ENCODE measurements at places on chromosomes 1 and 21. TPM values are rescaled to one million over a fixed set of nuclear protein-coding genes. Genes with fewer than 3 reads are reported as not detected.
A peak's percentile ranks its signal among the peaks of the same experiment; 100 is the strongest.

- DNase-seq, result no peak
Observed at GRCh38 chr1:87165177-87165576, 163.5 kb upstream of the LMO4 start.

GRCh38 chr1:37605061-37605650 lies 9.4 kb upstream of the GNL2 start:
- DNase-seq, result no peak

- no peak for DNase-seq
Observed at GRCh38 chr1:203913073-203913521, 51.7 kb downstream of the SNRPE start.

- DNase-seq, result peak; percentile 70
Observed at GRCh38 chr1:204941421-204942338, 71.0 kb downstream of the NFASC start.

GRCh38 chr1:51570063-51570710 lies 46.7 kb upstream of the OSBPL9 start:
- DNase-seq, result no peak

GRCh38 chr1:213176341-213176740 lies 125.3 kb downstream of the RPS6KC1 start:
- DNase-seq, result no peak

GRCh38 chr1:36857754-36858153 lies 176.6 kb downstream of the GRIK3 start:
- DNase-seq, result no peak

DNA sequence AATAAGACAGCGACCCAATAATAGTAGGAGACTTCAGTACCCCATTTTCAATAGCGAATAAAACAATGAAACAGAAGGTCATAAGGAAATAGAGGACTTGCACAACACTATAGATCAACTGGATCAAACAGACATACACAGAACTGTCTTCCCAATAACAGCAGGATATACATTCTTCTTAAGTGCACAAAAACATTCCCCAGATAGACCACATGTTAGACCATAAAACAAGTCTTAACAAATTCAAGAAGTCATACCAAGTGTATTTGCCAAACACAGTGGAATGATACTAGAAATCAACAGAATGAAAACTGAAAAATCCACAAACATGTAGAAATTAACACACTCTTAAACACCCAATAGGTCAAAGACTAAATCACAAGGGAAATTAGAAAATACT lies 78.0 kb downstream of the LBR start:
- no peak for DNase-seq

MRPL20 gene
- 117 TPM for total RNA-seq

GRCh38 chr1:162687870-162688269 lies 55.6 kb downstream of the DDR2 start:
- DNase-seq, result no peak

DNA sequence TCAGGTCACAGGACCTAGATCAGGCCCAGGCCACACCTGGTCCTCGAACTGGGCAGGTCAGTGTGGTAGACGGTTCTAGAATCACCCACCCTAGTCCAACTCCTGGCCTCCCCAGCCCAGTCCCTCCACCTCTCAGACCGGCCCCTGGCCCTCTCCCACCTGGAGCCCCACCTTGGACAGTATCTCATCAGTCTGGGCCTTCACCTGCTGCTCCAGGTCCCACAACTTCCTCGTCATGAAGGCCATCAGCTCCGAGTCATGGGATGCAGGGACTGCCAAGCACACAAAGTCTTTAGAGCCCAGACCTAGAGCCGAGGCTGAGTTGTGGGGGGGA lies 8.7 kb downstream of the UBXN11 start:
- no peak for DNase-seq

- no peak for DNase-seq
Observed at GRCh38 chr1:200646515-200646914, 23.2 kb downstream of the DDX59 start.

GRCh38 chr1:62726011-62726442 lies 37.8 kb upstream of the DOCK7 start:
- DNase-seq, result no peak

GRCh38 chr21:28337315-28337714 lies 655.4 kb downstream of the LTN1 start:
- peak; percentile 53 for DNase-seq

SLAMF8 gene
- total RNA-seq, result 0.48 TPM

ITGB2 gene
- 0.19 TPM for total RNA-seq

GRCh38 chr1:233945573-233945972 lies 41.1 kb downstream of the SLC35F3 start:
- DNase-seq, result peak; percentile 91

KPRP gene
- total RNA-seq, result not detected

DNA sequence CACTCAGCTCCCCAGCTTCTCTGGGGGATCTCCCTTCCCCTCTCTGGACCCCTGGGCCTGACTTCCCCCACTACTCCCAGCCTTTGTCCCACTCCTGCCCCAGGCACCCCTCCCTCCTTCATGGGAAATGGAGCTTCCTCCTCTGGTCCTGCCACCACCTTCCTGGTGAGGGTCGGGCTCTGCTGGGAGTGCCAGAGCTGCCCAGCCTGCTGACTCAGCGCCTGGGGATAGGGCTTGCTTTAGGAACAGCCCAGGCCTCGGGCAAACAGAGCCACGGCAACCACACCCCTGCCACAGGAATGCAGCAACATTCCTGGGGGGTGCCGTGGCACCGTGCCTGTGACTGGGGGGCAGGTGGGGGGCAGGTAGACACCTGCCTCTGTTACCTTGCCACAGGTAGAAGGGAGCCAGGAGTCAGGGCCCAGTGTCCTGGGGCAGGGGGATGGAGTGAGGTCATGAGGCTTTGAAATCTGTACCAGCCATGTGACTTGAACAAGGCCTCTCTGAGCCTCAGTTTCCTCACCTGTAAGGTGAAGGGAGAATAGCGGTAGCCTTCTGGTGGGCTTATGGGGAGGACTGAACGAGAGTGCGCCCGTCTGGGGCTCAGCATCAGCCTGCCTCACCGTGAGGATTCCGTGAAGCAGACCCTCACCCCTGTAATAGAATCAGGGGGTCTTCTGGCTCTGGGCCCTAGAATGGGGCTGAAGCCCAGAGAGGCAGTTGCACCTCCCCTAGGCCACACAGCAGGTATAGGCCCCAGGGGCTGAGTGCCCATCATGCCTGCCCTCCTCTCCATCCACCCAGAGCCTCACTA lies 17.8 kb upstream of the EPHA2 start:
- DNase-seq, result peak; percentile 89

GRCh38 chr1:222792744-222793143 lies 22.1 kb upstream of the DISP1 start:
- DNase-seq, result no peak

DNA sequence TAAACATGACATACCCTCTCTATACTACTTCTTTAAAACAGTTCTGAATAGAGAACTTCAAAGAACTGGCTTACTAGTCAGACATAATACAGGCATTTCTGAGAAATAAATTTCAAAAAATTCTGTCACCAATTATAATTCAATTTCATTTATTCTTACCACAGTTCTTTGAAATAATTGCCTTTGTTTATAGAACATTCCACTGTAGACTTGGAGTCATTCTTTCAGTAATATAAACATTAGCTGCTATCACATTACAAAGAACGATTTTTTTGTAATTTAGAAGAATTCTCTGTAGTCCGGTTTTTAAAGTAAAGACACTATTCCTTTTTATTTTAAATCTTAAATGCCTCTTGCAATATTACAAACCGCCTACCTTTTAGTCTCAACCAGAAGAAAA lies 146.4 kb upstream of the COL11A1 start:
- no peak for DNase-seq

GRCh38 chr1:232621050-232621449 lies 8.9 kb downstream of the SIPA1L2 start:
- DNase-seq, result no peak

- no peak for DNase-seq
Observed at GRCh38 chr21:45334591-45335081, 46.9 kb upstream of the POFUT2 start.

- DNase-seq, result no peak
Observed at GRCh38 chr1:71357708-71358107, 276.9 kb upstream of the ZRANB2 start.

MFAP2 gene
- total RNA-seq, result 0.41 TPM

TNFSF18 gene
- 0.12 TPM for total RNA-seq

- no peak for DNase-seq
Observed at GRCh38 chr1:24189528-24189927, 2.4 kb upstream of the IFNLR1 start.

DNA sequence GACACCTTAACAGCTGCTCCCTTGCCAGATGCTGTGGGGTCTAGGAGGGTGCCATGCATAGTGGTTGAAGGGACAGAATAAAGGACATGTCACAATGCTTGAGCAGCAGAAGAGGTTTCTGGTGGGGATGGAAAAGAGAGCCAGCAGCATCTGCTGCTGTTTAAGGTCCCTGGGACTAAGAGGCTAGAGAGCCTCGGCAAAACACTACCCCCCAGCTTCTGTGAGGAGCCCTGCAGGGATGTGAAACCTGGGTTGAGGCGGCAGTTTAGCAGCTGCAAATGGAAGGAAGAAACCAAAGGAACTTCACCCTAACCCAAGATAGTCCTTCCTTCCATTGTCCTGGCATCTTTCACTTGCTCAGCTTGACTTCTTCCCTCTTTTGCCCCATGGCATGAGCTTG lies 39.4 kb downstream of the PLXNA2 start:
- DNase-seq, result no peak

DNA sequence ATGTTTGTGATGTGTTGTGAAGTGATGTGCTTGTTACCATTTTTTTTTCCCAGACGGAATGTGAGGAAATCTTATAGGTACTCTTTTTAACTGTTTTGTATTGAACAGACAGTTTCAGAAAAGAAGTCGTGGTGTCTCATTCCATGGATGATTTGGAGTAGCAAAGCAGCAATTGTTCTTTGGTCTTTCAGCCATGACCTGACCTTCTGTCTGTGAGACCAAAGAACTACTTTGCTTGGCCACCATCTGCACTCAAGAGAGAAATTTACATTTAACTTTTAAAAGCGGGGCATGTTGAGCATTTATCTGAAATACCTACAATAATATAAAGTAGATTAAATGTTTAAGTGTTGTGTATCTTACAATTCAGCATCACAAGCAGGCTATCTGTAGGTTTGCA lies 90.2 kb downstream of the SDCCAG8 start:
- no peak for DNase-seq

GRCh38 chr1:27044613-27045151 lies 32.0 kb upstream of the TENT5B start:
- peak; percentile 56 for DNase-seq

GRCh38 chr1:98906809-98907208 lies 97.9 kb downstream of the PLPPR5 start:
- DNase-seq, result no peak

DNA sequence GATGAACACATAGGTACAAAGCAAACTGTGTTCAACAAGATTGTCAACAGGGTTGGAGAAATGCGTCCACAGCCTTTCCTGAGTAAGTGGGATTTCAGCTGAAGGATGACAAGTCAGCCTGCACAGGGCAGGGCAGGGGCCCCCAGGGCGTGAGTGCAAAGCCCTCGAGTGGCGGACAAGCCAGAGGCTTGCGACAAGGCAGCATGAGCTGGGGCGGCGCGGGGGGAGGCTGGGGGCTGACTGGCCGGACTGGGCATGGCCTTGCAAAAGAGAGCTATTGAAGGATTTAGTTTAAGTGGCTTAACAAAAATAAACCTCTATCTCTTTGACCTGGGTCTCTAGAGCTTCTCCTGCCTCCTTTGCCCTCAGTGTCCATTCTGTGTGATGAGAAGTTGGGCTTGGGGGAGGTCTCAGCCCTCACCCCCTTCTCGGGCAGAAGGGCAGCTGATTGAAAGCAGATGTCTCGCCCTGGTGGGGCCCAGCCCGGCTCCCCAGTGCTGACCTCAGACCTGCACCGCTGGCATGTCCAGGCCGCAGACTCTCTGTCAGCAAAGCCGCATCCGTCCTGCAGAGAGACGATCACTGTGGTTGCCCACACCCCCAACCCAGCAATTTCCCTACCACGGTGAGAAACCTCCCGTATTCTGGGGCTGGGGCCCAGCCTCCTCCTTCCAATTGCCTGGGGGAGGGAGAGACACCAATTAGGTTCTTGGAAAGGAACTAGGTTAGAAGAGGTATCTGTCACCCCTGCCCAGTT lies 24.3 kb upstream of the EPS8L3 start:
- no peak for DNase-seq

DNA sequence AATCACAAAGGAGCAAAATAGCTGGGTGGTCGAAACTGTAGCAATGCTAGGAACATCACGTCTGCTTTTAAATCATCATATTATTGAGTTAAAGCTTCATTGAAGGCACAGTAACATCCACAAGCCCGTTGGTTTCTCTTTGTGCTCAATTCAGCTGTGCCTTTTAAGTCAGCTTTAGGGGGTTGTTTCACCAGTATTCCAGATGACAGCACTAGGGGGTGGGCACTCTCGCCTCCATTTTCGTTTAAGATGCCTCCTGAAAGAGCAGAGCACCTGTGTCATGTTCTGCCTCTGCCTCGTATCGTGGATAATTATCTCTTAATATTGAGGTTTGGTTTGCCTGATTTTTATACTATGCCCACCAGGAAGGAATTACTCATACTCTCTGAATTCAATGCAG lies 139.8 kb upstream of the PTBP2 start:
- DNase-seq, result no peak

B3GALT5 gene
- total RNA-seq, result 0.48 TPM

DNA sequence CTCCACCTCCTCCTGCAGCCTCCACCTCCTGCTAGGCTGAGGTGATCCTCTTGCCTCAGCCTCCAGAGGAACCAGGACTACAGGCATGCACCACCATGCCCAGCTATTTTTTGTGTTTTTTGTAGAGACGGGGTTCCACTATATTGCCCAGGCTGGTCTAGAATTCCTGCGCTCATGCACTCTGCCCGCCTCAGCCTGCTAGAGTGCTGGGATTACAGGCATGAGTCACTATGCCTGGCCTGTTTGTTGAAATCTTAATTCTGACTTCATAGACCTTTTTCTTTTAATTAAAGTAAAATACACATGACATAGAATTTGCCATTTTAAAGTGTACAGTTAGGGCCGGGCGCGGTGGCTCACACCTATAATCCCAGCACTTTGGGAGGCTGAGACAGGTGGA lies 42.7 kb downstream of the FAAP20 start:
- DNase-seq, result no peak

GRCh38 chr1:93979718-93980319 lies 70.6 kb upstream of the GCLM start:
- no peak for DNase-seq

HAPLN2 gene
- not detected for total RNA-seq

LYPD8 gene
- 0.46 TPM for total RNA-seq

DNA sequence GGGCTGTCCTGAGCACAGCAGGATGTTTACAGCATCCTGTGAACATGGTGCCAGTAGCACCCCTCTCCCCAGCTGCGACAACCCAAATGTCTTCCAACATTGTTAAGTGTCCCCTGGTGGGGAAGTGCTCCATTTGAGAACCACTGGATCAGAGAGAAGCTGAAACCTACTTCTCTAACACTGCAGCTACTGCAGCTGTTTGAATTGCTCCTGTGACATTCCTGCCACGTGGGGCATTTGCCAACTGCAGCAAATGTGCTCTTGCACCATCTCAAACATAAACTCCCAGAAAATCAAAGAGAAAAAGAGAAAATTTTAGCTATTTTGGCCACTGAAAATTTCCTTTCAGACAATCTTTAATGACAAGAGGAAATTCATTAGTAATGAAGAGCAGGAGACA lies 11.0 kb downstream of the SLC2A5 start:
- DNase-seq, result no peak

MX2 gene
- 13.2 TPM for total RNA-seq

Measured in A172 (cell line).